ENCODE measurements at places on chromosomes 12 and 14. TPM values are rescaled to one million over a fixed set of nuclear protein-coding genes. Genes with fewer than 3 reads are reported as not detected.

- DNase-seq, result no peak
Observed at GRCh38 chr12:104565606-104566243, 109.0 kb downstream of the CHST11 start.

DNA sequence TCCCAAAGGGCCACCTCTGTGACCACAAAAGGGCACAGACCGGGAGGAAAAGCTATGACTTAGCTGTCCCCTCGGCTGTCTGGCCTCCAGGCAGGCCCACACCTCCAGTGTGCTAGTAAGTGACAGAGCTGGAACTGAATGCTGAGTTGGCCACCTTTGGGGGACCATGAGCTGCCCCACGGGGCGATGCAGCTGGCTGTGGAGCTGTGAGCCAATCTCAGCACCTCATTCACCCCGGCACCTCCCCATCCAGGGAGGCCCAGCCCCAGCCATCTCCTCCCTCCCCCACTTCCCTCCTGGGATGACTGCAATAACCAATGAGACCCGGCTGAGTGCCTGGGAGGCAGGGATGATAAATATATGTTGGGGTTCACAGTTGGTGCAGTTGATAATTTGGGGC is 12.2 kb upstream of the TESC start:
- DNase-seq, result no peak

DNA sequence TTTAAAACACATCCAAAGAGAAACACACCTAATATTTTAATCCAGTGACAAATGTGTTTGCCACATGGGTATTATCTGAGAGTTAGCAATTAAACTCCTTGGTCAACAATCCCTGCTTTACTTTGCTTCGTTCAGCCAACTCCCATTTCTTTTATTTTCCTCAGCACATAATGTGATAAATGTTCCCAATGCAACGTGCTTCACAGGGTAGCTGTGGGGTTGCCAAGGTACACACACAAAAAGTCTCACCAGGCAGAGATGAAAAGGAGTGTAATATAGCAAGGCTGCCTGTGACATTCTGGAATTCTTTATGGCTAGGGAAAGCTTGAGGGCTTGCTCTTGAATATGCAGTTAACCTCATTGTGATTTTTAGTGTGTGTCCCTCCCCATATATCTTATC is 208.0 kb upstream of the DIO2 start:
- DNase-seq, result no peak

- DNase-seq, result no peak
Observed at GRCh38 chr14:99664937-99665273, 19.2 kb upstream of the CYP46A1 start.

GRCh38 chr12:61857968-61858367 is 402.2 kb upstream of the USP15 start:
- no peak for DNase-seq

GRCh38 chr12:67276421-67276820 is 7.3 kb downstream of the CAND1 start:
- DNase-seq, result no peak

DNA sequence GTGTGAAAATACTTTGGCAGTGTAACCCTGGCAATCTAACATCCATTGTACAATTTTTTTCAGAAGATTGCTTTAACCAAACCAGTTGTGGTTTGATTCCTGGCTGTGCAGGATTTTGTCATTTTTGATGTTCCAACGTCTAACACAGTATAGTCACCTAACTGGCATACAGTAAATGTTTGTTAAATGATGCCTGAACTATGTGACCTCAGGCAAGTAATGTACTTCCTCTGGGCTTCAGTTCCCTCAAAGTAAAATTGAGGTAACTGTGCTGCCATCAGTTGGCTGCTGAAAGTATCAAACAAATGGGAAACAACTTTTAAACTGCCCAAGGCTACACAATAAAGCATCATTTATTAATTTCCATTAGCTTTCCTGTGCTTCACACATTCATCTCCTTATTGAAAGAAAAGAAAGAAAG is 4.3 kb downstream of the TM7SF3 start:
- no peak for DNase-seq

GRCh38 chr12:128789356-128789929 is 34.3 kb downstream of the SLC15A4 start:
- DNase-seq, result no peak

GRCh38 chr14:36514278-36515104 is 5.5 kb downstream of the NKX2-1 start:
- DNase-seq, result no peak

The ACRBP gene
- polyA plus RNA-seq, result 6.0 TPM

GRCh38 chr12:27001663-27002062 is 12.5 kb downstream of the TM7SF3 start:
- no peak for DNase-seq

DNA sequence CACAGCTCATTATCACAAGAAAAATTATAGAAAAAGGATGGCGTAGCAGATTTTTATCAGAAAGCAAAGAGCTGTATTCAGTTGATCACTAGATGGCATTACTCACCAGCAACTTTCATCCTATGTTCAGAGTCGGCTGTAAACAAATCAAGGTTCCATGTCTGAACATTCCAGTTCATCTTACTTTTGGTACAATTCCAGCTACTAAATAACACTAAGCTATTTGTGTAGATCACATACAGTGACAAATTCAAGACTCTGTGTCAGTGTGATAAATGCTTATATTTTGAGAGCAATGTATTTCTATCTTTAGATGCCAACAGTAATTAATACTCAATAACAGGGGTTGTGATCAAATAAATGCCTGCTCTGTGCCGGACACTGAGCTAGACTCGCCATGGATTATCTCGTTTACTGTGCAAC is 30.1 kb downstream of the NRDE2 start:
- peak; percentile 53 for DNase-seq

The PRORP gene
- polyA plus RNA-seq, result 32.7 TPM

DNA sequence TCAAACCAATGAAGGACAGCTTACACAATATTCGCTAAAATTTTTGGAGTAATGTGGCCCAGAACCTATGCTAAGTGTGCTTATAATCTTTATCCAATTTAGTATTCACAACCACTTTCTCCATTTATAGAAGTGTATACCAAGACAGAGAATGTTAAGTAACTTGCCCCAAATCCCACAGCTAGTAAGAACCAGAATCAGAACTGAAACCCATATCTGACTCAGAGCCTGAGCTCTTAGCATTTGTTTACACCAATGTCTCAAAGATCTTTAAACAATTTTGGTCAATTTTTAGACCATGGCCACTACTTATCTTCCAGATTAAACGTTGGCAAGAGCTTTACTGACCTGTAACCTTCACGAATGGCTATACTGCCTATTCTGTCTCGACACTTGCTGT is 53.0 kb downstream of the PAPLN start:
- DNase-seq, result no peak

The CDC42BPB gene
- polyA plus RNA-seq, result 88.6 TPM

- DNase-seq, result no peak
Observed at GRCh38 chr14:36683083-36683724, 21.5 kb downstream of the PAX9 start.

GRCh38 chr12:57766464-57767304 is at the start of gene CYP27B1:
CYP27B1 (minus strand) TSS chr12:57767078; CDS start chr12:57767041, 37 bp downstream.
- DNase-seq, result no peak

DNA sequence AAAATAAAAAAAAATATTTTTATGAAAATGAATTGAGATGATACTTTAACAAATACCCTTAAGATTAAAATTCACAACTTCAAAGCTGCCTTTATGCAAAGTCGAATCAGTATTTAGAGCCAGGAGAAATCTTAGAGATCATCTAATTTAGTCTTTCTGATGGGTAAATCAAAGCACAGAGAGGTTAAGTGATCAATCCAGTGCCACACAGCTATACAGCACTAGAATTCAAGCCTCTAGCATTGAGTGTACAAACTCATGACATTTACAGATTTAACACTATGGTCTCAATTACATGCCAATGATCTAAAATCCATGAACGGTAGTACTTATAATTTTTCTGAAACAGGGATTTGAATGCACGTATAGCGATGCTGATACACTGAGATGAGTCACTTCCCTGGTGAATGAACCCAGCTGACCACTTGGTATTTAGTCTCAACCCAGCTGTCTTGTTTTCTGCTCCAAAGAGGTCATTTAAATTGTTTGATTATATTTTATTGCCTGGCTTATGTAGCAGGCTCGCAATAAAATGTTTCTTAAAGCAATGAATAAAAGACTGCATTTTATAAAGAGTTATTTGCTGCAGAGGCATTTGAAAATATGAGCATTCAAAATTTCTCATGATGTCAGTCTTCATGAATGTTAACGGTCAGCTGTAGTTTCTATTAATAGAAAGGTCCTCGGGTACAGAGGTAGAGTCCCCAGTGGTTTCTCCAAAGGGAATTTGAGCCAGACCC is 152.4 kb upstream of the PRICKLE1 start:
- DNase-seq, result no peak

- no peak for DNase-seq
Observed at GRCh38 chr14:104469591-104469990, 110.0 kb upstream of the C14orf180 start.

The CCDC184 gene
- polyA plus RNA-seq, result 0.25 TPM

- DNase-seq, result no peak
Observed at GRCh38 chr12:49030119-49030518, 11.5 kb upstream of the PRKAG1 start.

The TMPRSS12 gene
- polyA plus RNA-seq, result 0.13 TPM

The PTPN6 gene
- 21.9 TPM for polyA plus RNA-seq

The GNS gene
- polyA plus RNA-seq, result 180 TPM

- DNase-seq, result peak; percentile 56
Observed at GRCh38 chr12:131365821-131366260, 345.0 kb upstream of the SFSWAP start.

DNA sequence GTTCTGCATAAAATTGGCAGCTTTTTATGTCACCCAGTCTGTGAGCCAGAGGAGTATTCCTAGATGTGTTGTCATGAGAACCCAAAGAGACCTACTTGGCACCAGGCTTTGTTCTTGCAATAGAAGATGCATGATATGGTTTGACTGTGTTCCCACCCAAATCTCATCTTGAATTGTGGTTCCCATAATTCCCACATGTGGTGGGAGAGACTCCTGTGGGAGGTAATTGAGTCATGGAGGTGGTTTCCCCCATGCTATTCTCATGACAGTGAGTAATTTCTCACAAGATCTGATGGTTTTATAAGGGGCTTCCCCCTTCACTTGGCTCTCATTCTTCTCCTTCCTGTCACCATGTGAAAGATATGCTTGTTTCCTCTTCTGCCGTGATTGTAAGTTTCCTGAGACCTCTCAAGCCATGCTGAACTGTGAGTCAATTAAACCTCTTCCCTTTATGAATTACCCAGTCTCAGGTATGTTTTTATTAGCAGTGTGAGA is 572.0 kb upstream of the ATP2B1 start:
- DNase-seq, result no peak

The ATP2A2 gene
- polyA plus RNA-seq, result 174 TPM

DNA sequence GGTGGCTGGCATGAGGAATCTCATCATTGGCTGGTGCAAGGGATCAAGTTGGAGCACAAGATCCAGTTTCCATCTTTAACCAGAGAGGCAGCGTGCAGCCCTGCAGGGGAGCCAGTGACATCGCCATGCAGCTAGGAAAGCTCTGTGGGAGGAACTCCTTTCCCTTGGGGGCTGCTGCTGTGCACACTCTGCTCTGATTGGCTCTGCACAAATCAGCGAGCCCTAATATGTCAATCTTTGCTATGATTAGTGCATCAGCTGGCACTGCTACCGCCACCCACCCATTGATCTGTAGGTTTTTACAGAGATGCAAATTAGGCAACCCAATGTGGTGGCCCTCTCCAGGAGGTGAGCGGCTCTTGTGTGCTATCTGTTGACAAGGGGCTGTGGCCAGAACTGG is 262.6 kb downstream of the PCNX1 start:
- DNase-seq, result no peak

DNA sequence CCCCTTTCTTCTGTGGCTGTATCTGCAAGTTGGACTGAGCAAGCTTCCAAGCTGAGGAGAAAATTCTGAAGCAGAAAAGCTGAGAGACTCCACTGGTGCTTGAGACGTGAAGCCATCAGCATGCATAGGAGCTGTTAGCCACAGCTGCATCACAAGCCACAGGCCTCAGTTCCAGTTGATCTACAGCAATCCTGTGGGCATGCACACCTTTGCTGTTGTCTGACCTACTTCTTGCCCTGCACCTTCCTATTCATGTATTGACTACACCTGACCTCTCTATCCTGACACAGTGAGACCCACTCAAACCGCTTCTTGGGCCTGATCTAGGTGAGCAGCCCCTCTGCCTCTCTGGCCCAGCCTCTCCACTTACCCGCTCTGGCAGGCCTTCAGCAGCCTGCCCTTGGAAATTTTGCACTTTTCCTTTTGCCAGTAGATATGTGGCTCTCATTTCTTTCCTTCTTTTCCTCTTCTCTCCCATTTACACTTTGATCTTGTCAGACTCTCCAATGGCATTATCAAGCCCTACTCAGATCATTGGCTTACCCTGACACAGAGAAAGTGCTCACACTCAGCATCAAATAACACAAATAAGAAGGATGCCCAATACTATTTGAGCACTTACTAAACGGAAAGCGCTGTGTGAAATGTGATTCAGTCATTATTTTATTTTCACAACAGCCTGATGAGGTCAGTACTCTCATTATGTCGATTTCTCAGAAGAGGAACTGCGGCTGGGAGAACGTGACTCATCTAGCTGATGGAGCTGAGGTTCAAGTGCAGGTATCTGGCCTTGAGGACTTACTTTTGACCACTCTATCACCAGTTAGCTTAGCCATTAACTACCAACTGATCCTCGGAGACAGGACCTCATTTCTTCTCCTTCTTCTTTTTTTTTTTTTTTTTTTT is 21.9 kb upstream of the PTGR2 start:
- DNase-seq, result no peak

- DNase-seq, result no peak
Observed at GRCh38 chr12:126248871-126249403, 1183.7 kb downstream of the AACS start.

DNA sequence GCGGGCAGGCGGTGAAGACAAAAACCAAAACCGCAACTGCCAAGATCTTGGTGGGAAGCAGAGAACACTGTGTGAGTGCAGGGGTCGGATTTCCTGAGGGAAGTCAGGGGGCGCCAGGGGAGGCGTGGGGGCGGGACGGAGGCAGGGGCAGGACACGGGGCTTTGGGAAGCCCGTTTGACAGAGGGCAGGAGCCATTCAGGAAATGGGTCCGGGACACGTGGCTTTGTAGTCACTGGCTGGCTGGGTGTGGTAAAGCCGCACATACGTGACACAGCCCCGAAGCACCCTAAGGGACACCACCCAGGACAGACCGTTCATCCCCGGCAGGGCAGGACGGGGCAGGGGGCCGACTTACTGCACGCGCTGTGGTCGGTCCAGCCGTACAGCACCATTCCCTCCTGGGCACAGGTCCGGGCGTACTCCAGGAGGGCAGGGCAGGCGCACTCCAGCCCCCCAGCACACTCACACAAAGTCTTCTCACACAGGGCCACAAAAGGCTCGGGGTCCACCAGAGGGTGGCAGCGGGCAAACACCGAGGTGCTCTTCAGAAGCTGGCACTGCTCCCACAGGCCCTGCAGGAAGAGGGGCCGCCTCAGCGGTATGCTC is 49.4 kb downstream of the VWF start:
- DNase-seq, result no peak

- no peak for DNase-seq
Observed at GRCh38 chr14:93903342-93904184, 23.6 kb upstream of the FAM181A start.

The CHGA gene
- not detected for polyA plus RNA-seq

GRCh38 chr12:43038991-43039390 is 449.4 kb upstream of the PRICKLE1 start:
- DNase-seq, result no peak

- DNase-seq, result no peak
Observed at GRCh38 chr12:57834086-57834876, 12.2 kb downstream of the CTDSP2 start.
